ENCODE measurements at places on chromosomes 4 and X. TPM values are rescaled to one million over a fixed set of nuclear protein-coding genes. Genes with fewer than 3 reads are reported as not detected.

DNA sequence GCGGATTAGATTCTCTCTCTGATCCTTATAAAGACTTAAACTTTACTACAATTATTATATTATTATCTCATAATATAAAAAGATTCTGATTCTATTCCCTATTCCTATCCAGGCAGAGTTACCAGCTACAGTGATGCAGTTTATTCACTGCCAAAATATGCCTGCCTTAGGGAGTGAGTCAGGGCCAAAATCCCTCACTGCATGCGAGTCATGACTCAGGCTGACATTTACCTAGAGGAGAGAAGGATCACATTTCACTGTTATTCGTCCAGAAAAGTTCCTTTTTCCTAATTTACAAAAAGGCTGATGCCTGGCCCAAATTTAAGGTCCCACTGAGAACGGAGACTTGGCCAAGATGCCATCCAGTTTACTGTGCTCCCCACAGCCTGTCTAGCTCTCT, 168.5 kb upstream of the LDB2 start:
- no peak for DNase-seq

FGF16 gene
- 0.63 TPM for total RNA-seq

- DNase-seq = no peak
These were observed 1.0 kb downstream of the NOA1 start for GRCh38 chr4:56976283-56976836.

GRCh38 chr4:77817304-77818072, 1.7 kb downstream of the CNOT6L start:
- DNase-seq = no peak

SPANXB1 gene
- not detected for total RNA-seq

GRCh38 chrX:76555816-76556215, 128.3 kb downstream of the MAGEE1 start:
- no peak for DNase-seq

GPRIN3 gene
- 2.3 TPM for total RNA-seq

- DNase-seq = no peak
These were observed 26.1 kb downstream of the IGSF1 start for GRCh38 chrX:131262738-131263679.

GRCh38 chrX:13721371-13721770, 13.0 kb downstream of the TRAPPC2 start:
- no peak for DNase-seq

HS6ST2 gene
- under 0.01 TPM for total RNA-seq

CXCL11 gene
- total RNA-seq = not detected

KCTD8 gene
- not detected for total RNA-seq

APELA gene
- total RNA-seq = not detected

DNA sequence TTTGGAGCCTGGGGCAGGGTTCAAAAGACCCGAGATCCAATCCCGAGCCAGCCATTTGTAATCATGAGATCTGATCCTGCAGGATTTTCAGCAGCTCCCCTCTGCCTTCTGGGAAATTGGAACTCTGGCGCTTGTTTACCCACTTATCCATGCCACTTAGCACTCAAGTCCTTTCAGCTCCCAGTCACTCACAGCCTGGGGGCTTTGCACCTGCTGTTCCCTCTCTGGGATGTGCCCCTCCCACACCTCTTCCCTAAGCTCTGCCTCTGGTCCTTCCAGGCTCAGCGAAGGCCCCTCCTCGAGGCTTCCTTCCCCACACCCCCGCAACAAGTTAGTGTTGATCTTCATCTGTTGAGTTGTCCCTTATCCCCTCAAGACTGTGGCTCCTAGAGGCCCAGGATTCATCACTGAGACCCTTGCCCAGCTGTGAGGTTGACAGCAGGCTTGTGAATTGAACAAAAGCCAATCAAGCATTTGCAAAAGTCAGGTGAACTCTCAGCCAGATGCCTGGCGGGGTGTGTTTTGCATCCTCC, 99.1 kb upstream of the AFAP1 start:
- DNase-seq = no peak
